ENCODE measurements at places on chromosomes 16 and 17.

GRCh38 chr17:57622683-57623433, 122.2 kb downstream of the CCDC182 start:
- no peak for DNase-seq

- DNase-seq = no peak
Observed at GRCh38 chr17:48056246-48056745, 8.1 kb downstream of the NFE2L1 start.

DNA sequence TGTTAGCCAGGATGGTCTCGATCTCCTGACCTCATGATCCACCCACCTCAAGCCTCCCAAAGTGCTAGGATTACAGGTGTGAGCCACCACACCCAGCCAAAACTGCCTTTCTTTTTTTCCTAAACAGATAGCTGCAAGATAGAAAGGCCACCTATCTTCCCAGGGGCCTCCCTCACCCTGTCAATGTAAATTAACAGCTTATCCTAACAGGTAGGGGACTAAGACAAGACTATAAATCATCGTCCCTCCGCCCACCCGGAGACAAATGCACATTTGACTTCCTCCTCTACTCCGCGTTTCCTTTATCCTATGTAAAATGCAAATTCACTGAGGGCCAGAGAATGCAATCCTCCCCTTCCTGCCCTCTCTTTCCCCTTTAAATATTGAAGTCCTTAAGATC, 71.4 kb downstream of the MARF1 start:
- DNase-seq = no peak

GRCh38 chr16:4360538-4361021, 9.5 kb upstream of the PAM16 start:
- no peak for DNase-seq

DNA sequence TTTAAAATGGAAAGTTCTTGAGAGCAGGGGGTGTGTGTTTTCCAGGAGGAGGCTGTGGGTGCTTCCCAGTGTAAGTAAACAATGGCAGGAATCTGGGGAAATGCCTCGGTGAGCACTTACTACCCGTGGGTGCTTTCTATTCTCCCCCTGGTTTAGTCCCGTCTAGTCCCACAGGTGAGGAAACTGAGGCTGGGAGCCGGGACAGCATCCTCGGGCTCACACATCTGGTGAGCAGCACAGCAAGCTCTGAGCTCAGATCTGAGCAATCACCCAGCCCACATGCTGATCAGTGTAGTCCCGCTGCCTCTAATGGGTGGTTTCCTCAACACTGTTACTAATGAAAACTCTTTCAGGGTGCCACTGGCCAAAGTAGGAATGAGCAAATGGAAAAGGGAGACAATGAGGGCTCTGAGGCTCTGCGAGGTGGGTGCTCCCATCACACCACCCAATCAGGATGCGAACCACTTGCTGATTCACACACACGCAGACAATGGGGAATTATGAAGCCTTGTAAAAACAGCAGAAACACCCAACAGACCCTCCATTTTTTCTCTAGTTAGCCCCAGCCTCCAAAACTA, 202.6 kb downstream of the PARN start:
- no peak for DNase-seq

DNA sequence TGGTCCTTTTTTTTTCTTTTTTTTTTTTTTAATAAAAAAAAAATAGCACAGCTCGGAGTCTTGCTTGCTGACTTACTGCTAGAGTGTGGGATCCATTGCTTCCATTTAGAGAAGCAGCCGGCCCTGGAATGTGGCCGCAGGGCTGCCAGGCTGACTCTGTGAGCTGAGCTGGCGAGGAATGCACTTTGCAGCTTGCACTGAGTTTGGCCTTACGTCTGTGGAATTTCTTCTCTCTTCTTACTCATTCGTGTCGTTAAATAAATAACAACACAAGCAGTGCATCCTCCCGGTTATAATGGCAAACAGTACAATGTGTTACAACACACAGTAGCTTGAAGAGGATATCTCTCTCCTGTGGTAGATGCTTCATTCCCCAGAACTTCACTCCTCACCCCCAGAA, 69.2 kb downstream of the PRKCB start:
- no peak for DNase-seq

- no peak for DNase-seq
Observed at GRCh38 chr16:23941025-23941424, 105.2 kb downstream of the PRKCB start.

All from central memory CD4-positive, alpha-beta T cell (primary cell).